ENCODE measurements at places on chromosomes 16 and 17. TPM values are rescaled to one million over a fixed set of nuclear protein-coding genes. Genes with fewer than 3 reads are reported as not detected.
A peak's percentile ranks its signal among the peaks of the same experiment; 100 is the strongest.

The BLMH gene
- total RNA-seq, result 27.4 TPM

The MIF4GD gene
- 32.1 TPM for total RNA-seq

DNA sequence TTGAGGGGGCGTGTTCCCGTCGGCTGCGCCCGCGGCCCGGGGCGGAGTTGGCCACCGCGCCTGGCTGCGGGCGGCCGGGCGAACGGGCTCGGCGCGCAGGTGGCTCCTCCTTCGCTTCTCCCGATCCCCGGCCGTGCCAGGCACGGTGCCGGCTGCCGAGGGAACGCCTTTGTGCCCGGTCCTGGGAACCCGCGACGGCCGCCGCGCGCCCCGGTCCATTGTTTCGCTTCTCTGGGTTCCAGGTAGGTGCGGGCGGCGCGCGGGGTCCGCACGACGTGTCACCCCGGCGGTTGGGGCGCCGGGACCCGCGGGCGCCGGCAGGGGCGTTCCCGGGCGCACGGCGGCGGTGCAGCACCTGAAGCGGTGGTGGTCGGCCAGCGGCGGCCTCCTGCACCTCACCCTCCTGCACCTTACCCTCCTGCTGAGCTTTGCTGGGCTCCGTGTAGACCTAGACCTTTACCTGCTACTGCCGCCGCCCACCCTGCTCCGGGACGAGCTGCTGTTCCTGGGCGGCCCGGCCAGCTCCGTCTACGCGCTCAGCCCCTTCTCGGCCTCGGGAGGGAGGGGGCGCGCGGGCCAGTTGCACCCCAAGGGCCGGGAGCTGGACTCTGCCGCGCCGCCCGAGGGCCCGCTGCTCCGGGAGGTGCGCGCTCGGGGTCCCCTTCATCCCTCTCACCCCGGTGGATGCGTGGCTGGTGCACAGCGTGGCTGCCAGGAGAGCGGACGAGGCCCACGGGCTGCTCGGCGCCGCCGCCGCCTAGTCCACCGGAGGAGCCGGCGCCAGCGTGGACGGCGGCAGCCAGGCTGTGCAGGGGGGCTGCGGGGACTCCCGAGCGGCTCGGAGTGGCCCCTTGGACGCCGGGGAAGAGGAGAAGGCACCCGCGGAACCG, 99.9 kb downstream of the EFCAB13 start:
- DNase-seq, result peak; percentile 49
- H3K4me3 ChIP-seq, result peak overlapping the region; percentile 53
- no peaks in the 10 kb centered on the region for H3K4me1 ChIP-seq
- peaks cover 4% of the 10 kb centered on the region for H3K27me3 ChIP-seq
- H3K27ac ChIP-seq, result no peak overlapping the region
- no peaks in the 10 kb centered on the region for H3K36me3 ChIP-seq

The ZFP3 gene
- 7.1 TPM for total RNA-seq

- H3K27ac ChIP-seq, result no peak overlapping the region
- no peaks in the 10 kb centered on the region for H3K27me3 ChIP-seq
- H3K4me3 ChIP-seq, result no peak overlapping the region
- no peak for DNase-seq
Observed at GRCh38 chr16:14028202-14028601, 42.9 kb upstream of the MRTFB start.
